ENCODE measurements at places on chromosomes 16 and 17.

DNA sequence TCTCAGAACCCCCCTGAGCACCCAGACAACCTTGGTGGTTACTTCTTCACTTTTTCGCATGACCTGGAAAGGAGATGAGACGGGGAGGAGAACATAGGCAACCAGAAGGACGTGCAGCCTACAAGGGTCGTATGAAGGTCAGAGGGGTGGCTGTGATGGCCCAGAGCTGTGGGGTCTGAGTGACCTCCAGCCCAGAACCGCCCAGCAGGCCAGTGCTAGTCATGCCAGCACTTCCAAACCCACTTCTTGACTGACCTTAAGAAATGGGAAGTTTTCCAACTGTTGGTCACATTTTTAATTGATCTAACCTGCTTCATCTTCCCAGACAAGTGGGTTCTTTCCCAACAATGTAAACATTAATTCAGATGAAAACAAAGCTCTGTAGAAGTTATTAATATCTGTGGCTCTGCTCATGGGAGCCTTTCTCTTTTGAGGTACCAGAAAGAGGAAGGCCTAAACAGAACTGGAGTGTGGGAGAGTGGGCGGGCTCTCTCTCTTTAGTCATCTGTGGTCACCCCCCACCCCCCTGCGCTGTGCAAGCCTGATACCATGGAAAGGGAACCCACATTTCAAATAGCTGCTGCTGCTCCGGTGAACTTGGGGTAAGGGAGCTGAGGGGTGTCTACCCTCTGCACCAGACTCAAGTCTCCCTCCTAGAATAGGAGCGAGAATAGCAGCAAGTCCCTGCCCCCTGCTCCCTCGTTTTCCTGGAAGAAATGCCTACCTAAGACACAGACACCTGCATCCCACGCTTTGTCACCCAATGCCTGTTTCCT lies 101.6 kb downstream of the RAB11FIP4 start:
- no peak for DNase-seq

DNA sequence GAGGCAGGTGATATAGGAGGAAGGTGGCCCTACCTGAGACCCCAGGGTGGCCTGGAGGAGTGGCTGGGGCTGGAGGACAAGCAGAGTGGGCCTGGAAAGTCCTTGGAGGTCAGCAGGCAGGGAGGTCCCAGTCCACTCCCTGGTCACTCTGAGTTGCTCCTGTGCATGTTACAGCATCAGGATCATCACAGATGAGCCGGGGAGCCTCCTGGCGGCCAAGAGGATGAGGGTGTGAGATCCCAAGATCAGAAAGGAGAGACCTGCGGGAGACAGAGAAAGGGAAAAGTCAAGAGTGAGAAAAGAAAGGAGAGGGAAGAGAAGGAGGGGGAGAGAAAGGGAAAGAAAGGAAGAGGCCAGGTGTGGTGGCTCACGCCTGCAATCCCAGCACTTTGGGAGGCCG lies 71.7 kb downstream of the MRM1 start:
- DNase-seq, result no peak

DNA sequence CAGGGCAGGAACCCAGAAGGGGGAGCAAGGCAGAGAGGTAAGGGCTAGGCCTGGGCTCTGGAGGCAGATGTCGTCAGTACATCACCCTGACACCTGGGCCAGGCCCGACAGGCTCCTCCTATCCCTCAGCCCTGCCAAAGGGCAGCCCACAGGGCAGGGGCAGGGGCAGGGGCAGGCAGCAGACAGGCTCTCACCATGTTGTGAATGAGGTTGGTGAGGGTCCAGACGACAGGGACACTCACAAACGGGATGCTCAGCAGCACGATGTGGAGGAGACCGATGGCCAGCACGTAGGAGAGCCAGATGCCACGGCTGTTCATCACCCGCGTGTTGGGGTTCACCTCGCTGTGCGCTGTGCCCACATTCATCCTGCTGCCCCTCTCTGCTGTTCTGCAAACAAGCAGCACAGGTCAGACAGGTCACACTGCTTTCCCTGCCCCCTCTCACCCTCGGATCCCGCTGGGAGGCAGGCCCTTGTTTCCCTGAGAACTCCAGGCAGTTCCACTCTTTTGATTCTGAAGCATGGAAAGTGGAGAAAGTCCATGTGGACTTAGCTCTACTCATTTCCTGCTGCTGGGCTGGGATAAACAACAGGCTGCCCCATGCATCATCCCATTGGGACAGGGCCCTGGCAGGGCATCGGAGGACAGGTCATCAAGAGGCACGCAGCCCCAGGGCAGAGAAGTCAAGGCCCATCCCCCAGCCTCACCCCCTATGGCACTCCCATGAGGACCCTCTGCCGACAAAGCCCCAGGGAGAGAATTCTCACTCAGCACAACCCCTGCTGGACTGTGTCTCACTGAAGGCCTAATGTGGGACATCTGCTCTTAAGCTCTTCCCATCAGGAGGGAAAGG lies 3.3 kb downstream of the ORMDL3 start:
- DNase-seq, result peak; percentile 11

DNA sequence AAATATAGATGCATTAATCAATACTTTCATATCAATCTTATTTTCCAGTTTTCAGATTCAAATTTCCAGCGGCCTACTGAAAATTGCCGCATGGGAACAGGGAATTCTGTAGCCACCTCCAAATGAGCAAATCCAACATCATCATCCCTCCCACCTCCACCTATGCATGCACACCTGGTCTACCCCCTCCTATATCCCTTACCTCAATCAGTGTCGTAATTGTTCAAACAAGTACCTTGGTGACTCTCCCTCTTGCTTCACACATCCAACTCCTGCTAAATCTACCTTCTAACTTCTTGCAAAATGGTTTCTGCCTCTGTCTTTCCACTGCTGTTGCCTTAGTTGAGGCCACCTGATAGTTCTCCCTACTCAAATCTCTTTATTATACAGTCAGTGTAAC lies 160.1 kb downstream of the SOX9 start:
- no peak for DNase-seq

- no peak for DNase-seq
These were observed 15.0 kb downstream of the TBKBP1 start for GRCh38 chr17:47708864-47709541.

DNA sequence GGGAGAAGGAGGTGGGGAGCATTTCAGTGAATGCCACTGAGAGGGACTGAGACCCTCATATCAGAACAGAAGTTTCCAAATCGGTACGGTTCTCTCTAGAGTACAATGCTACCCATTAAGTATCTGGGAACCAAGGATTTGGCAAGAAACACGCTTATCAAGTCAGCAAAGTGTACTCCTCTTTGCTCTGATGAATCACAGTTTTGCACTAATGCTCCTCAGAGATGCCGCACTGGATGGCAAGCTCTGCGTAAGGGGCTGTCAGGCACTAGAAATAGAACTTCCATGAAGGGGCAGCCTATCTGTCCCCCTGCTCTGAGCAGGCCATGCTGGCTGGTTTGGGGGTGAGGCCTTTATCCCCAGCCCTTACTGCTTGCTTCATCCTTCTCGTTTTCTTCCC lies 4.8 kb upstream of the ABCC12 start:
- DNase-seq, result peak; percentile 20

GRCh38 chr17:10032118-10032852 lies 127.2 kb upstream of the RCVRN start:
- DNase-seq, result peak; percentile 72

GRCh38 chr17:81961521-81962498 lies 823 bp upstream of the NOTUM start:
- DNase-seq, result no peak

DNA sequence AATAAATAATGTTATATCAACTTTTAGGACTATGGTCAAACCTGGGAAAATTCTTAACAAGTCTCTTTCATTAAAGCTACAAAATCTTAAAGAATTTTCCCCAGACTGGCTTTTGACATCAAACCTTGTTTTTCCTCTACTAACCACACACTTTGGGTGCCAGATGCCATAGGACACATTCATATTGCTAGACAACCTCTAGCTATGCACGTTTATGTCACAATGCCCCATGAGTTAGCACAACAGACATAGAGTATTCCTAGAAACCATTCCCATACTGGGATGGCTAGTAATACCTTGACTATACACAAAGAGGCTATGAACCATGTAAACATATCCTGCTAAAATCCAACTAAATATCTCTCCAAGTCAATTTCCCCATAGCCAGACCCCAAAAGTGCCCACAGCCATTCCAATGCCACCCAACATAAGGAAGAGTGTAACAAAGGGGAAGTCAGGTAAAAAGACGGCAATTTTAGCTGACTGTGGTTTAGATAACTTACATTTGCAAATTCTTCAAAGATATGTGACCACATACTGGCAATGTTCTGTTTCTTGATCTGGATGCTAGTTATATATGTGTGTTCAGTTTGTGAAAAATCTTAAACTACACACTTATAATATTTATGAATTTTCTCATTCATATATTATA lies 23.4 kb downstream of the SMURF2 start:
- DNase-seq, result peak; percentile 52

- DNase-seq, result no peak
These were observed 15.2 kb downstream of the ARHGAP23 start for GRCh38 chr17:38443356-38444031.

- no peak for DNase-seq
These were observed 160.8 kb downstream of the FOXL1 start for GRCh38 chr16:86739178-86739577.

GRCh38 chr17:40561871-40562611 lies 3.2 kb downstream of the CCR7 start:
- DNase-seq, result no peak

DNA sequence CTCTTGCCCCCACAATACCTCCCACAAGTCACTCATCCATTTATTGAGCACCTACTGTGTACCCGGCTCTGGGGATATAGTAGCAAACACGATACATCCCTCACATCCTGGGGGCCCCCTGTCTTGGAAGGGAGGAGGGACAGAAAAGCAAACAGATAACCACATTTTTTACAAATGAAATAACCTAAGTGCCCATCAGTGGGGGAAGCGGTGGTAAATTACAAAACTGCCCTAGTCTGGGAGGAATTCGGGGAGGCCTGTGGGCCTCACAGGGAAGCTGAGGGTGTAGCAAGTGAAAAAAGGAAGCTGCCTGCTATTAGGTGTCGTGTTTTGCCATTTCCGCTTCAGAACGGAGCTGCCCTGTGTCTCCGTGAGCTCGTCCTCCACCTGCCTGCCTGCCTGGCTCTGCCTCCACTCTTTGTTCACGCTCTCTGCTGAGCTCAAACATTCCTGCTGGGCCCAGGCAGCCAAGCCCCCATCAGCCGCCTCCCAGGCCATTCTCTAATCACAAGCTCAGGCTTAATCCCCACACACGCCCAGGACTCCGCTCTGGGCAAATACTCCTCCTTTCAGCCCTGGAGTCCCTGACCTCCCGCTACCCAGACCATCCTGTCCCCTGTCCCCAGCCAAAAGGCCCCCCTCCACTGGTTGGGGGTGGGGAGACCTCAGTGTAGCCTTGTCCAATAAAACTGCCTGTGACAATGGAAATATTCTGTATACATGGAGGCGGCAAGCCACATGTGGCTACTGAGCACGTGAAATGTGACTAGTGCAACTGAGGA lies 10.2 kb upstream of the SEC14L5 start:
- no peak for DNase-seq

GRCh38 chr17:8828517-8828875 lies 29.3 kb upstream of the MFSD6L start:
- no peak for DNase-seq

DNA sequence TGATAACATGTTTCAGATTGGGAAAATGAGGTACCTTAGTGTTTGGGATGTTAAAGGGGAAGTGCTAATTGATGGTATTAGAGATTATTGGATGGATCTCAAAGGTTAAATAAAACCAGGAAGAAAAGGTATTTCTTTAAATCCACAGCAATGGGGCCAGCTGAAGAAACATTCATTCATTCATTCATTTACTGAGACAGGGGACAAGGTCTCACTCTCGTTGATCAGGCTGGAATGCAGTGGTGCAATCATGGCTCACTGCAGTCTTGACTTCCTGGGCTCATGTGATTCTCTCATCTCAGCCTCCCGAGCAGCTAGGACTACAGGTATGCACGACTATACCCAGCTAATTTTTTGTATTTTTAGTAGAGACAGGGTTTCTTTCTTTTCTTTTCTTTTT lies 19.8 kb downstream of the EARS2 start:
- DNase-seq, result no peak

DNA sequence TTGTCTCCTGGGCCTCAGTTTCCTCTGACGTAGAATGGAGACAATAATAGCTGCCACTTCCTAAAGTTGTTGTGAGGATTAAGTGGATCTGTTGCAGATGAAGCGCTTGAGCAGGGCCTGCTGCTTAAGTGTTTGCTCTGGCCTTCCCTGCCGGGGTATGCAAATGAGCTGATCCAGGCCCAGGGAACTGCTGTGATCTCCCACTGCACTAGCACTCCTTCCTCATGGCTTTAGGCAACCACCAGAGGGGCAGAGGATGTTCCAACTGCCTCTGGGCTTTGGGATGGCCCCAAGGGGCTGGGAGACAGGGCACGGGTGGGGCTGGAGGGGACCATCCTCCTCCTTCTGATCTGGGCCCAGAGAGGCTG lies 6.2 kb downstream of the SBK1 start:
- no peak for DNase-seq

DNA sequence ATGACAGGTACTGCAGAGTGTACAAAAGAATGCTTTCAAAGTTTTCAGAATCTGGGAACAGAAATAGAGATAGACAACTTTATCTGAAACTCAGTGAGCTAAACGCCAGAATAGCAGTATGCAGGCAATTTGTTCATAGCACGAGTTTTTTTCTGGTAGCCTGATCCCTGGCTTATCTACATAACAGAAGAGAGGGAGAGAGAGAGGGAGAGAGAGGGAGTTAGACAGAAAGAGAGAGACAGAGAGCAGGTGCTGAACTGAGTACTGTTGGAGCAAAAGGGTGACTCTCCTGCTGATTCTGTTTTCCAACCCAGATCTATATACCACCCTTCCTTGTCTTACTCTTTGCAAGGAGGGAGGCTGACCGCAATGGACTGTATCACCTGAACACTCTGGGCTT lies 388.0 kb upstream of the CA10 start:
- no peak for DNase-seq

- DNase-seq, result no peak
These were observed at the start of gene HSF4 for GRCh38 chr16:67164599-67165061. Gene HSF4, plus strand, starts transcription at chr16:67164745. Its CDS starts 67 bp downstream, at chr16:67164812.

- no peak for DNase-seq
These were observed 4.3 kb downstream of the ADCY7 start for GRCh38 chr16:50270510-50271147.

DNA sequence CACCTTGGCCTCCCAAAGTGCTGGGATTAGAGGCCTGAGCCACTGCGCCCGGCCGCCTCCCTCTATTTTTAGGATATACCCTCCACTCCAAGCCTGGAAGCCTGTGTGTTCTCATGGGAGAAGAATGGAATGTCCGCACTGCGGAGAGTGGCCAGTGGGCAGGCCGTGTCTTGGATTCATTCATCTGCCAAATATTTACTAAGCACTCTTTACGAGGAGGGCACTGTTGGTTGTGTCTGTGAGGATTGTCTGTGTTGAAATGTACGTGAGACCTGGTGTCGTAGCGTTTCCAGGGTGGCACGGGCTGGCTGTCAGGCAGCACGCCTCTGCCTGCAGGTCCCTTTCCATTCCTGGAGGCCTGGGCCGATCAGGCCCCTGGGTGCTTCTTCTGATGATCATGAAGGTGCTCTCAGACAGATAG lies 19.2 kb downstream of the PGS1 start:
- DNase-seq, result peak; percentile 38

GRCh38 chr17:68182011-68182306 lies 65.9 kb upstream of the AMZ2 start:
- DNase-seq, result no peak

GRCh38 chr16:51500306-51500705 lies 349.2 kb upstream of the SALL1 start:
- peak; percentile 44 for DNase-seq

Data from fibroblast of skin of right biceps (primary cell).